ENCODE measurements at places on chromosomes 7 and 10.

GRCh38 chr7:105718511-105718925, 137.2 kb upstream of the EFCAB10 start:
- DNase-seq: no peak

- DNase-seq: no peak
Observed at GRCh38 chr10:6748981-6749635, 169.0 kb upstream of the PRKCQ start.

DNA sequence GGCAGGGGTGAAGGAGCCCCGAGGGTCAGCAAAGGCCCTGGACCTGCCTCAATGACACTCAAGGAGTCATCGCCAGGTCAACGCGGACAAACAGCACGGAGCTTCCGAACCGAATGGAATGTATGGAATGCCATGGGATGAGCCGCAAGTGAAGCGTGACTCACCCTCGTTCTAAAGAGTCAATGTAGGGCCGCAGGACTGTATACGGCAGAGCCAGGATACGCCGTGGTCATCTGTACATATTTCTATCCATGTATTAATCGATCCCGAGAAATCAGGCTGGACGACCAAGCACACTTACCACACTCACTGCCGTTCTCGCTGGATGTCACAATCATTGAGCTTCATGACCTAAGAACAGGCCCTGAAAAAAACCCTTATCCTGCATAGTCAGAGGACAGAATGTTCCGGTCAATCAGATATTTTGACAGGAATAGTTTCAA, 4.3 kb downstream of the SNX8 start:
- DNase-seq: peak; percentile 96

DNA sequence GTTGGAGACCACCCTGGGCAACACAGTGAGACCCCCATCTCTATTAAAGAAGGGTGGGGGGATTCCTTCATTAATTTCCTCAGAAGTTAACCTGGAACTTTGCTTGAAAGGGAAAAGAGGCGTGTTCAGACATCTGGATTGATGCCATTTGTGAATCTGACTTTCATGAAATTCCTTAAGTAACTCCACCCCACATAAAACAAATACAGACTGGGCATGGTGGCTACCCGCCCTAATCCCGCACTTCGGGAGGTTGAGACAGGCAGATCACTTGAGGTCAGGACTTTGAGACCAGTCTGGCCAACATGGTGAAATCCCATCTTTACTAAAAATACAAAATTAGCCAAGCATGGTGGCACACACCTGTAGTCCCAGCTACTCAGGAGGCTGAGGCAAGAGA, 75.0 kb downstream of the EEPD1 start:
- no peak for DNase-seq

DNA sequence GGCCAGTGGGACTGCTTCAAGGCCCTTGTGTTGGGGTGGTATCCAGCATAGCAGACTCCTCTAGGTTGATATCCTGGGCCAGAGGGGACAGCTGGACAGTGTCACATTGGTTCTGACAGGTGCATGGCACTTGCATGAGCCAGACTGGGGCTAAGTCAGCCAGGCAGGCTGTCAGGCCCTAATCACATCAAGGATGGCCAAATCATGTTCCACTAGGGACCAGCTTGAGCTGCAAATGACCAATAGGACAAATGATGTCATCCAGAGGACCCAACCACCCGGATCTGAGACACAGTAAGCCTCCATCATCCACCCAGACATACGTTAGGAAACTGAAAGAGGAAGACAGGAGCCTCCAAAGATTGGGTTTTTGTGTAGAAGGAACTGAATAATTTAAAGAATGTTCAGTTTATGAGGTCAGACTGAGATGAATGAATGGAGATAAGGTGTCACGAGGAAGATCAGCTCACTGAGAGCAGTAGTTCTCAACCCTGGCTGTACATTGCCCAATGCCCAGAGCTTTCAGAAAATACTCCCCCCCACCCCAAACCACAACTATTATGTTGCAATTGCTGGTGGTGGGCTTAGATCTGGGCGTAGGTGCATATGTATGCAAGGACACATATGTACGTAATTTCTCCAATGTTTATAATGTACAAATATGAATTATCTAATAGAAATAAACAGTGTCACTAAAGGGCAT, 75.2 kb upstream of the INHBA start:
- DNase-seq: no peak

DNA sequence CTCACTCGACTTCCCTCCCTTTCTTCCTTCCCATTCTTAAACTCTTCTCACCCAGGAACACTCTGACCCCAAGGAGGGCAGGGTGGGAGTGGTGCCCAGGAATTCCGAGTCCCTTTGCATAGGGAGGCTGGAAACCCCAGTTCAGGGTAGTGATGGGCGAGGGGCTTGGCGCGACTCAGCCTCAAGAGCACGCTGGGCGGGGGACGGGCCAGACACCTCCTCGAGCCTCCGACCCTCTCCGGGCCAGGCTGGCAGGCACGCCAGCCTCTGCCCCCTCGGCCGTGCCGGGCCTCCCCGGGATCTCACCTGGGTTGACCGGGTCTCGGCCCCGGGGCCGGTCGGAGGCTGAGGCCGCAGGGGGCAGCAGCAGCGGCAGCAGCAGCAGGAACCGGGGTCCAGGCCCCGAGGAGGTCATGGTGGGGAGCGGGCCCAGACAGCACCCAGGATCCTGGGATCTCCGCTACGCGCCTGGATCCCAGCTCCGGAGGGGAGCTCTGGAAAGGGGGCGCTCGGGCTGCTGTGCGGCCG, 457 bp downstream of the PLOD3 start:
- DNase-seq: no peak

DNA sequence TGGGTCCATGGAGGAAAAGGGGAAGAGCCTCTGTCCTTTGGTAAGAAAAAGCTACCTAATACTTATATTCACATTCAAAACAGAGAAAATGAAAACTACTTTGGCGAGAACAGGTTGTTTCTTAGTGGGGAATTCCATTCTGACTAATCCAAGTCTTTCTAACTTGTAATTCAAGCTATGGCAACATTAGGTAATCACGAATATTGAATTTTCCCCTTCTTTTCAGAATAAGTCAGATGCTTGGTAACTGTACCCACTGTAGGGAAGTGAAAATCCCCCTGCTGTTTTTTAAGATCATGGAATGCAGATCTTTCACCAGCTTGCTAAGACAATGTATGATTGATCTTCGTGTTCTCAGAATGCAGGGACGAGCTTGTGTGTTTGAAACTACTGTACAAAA, 384.4 kb downstream of the TCERG1L start:
- no peak for DNase-seq

DNA sequence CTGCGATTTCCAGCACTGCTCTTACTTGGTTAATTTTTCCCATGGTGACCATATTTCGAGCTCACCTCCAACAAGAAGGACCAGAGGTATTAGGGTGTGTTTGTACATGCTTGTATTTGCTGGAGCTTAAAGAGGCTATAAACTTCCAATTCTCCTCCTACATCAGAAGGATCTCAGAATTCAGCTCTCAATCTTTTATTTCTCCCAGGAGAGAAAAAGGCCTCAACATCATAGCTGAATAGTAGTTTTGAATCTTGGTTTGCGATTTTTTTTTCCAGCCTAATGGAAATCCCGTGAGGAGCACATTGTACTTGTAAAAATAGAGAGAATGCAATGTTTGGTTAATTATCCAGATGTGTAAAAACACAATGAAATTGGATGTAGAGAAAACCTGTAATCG, 69.7 kb downstream of the CPVL start:
- no peak for DNase-seq

- no peak for DNase-seq
Observed at GRCh38 chr10:93336110-93336509, 146.0 kb downstream of the MYOF start.

- DNase-seq: no peak
Observed at GRCh38 chr7:48114115-48114514, 25.1 kb downstream of the UPP1 start.

All from mesendoderm (in vitro differentiated cells).